Smooth muscle cell of the umbilical artery (primary cell): ENCODE measurements at places on chromosomes 11 and 22. TPM values are rescaled to one million over a fixed set of nuclear protein-coding genes. Genes with fewer than 3 reads are reported as not detected.

Gene TRIM49
- not detected in 2 replicates for total RNA-seq

Gene EPS8L2
- 18.7 and 31.3 TPM in 2 replicates for total RNA-seq

Gene DGCR6L
- total RNA-seq, result 28.7 and 40.4 TPM in 2 replicates

Gene TPBGL
- under 0.01 and 0.05 TPM in 2 replicates for total RNA-seq

Gene CSNK2A3
- total RNA-seq, result 2.1 and 5.6 TPM in 2 replicates

Gene MCAM
- total RNA-seq, result 108 and 256 TPM in 2 replicates

Gene PGA5
- total RNA-seq, result not detected in 2 replicates

Gene CNIH2
- total RNA-seq, result 0.37 TPM in 1 of 2 replicates, not detected in the other

Gene ELF5
- not detected in 2 replicates for total RNA-seq

Gene TRPT1
- total RNA-seq, result 27.6 and 29.4 TPM in 2 replicates

Gene CCDC157
- 1.5 and 2.9 TPM in 2 replicates for total RNA-seq

Gene TCN1
- total RNA-seq, result not detected in 2 replicates

Gene OR51A4
- total RNA-seq, result not detected in 2 replicates

Gene KRTAP5-11
- total RNA-seq, result not detected in 2 replicates

Gene C11orf87
- total RNA-seq, result under 0.01 and 0.23 TPM in 2 replicates

Gene GNAZ
- 7.4 and 15.0 TPM in 2 replicates for total RNA-seq

Gene TAF6L
- total RNA-seq, result 15.6 and 23.8 TPM in 2 replicates

Gene TMEM126B
- total RNA-seq, result 52.2 and 63.0 TPM in 2 replicates

Gene OR5A1
- total RNA-seq, result not detected in 2 replicates

Gene MAPK11
- 3.6 and 7.2 TPM in 2 replicates for total RNA-seq

Gene ANKK1
- total RNA-seq, result not detected in 2 replicates

Gene LDLRAD3
- total RNA-seq, result 3.3 and 3.6 TPM in 2 replicates

Gene ZC3H12C
- 18.7 and 24.9 TPM in 2 replicates for total RNA-seq

Gene RAB36
- total RNA-seq, result 2.7 and 3.7 TPM in 2 replicates

Gene SCUBE1
- total RNA-seq, result not detected in 2 replicates

Gene FGF4
- not detected in 2 replicates for total RNA-seq

Gene TIMP3
- 876 and 1,947 TPM in 2 replicates for total RNA-seq

Gene SLC17A6
- total RNA-seq, result not detected in 2 replicates

Gene ZP1
- total RNA-seq, result 0.60 and 6.8 TPM in 2 replicates

Gene RAC2
- 3.3 and 16.2 TPM in 2 replicates for total RNA-seq

Gene TSPAN18
- total RNA-seq, result 0.14 and 0.30 TPM in 2 replicates

Gene WBP2NL
- total RNA-seq, result 0.59 and 0.60 TPM in 2 replicates

Gene SART1
- total RNA-seq, result 34.1 and 39.3 TPM in 2 replicates

Gene H19
- total RNA-seq, result 4.6 and 70.7 TPM in 2 replicates

Gene NCAPH2
- 18.4 and 22.1 TPM in 2 replicates for total RNA-seq

Gene HBG2
- not detected in 2 replicates for total RNA-seq

Gene C11orf97
- total RNA-seq, result not detected in 2 replicates

Gene RAB3IL1
- total RNA-seq, result 2.1 and 2.3 TPM in 2 replicates

Gene TTC38
- 24.6 and 35.9 TPM in 2 replicates for total RNA-seq

Gene CARD16
- 2.0 and 6.5 TPM in 2 replicates for total RNA-seq

Gene VSIG10L2
- not detected in 2 replicates for total RNA-seq

Gene DTX4
- 1.8 and 2.7 TPM in 2 replicates for total RNA-seq

Gene PPP6R3
- 108 and 119 TPM in 2 replicates for total RNA-seq

Gene PHLDB1
- 96.2 and 140 TPM in 2 replicates for total RNA-seq

Gene OR6T1
- not detected in 2 replicates for total RNA-seq

Gene P2RY2
- 0.30 and 0.46 TPM in 2 replicates for total RNA-seq

Gene BEST1
- 2.8 and 9.5 TPM in 2 replicates for total RNA-seq

Gene IL17REL
- total RNA-seq, result 0.09 TPM in 1 of 2 replicates, not detected in the other

Gene OR51E2
- 0.59 and 1.8 TPM in 2 replicates for total RNA-seq

Gene TRIM48
- total RNA-seq, result not detected in 2 replicates

Gene CXCR5
- not detected in 2 replicates for total RNA-seq

Gene BACE1
- total RNA-seq, result 34.1 and 44.4 TPM in 2 replicates

Gene OR51V1
- total RNA-seq, result not detected in 2 replicates

Gene CHRDL2
- total RNA-seq, result not detected in 2 replicates

Gene MMP11
- 14.0 and 15.4 TPM in 2 replicates for total RNA-seq

Gene FOXR1
- total RNA-seq, result not detected in 2 replicates
